Left ventricle myocardium inferior (tissue), 1 donor: ENCODE measurements at places on chromosomes 7 and 10. TPM values are rescaled to one million over a fixed set of nuclear protein-coding genes. Genes with fewer than 3 reads are reported as not detected.

GRCh38 chr7:131300572-131301466, 26.9 kb upstream of the MKLN1 start:
- no peaks in the 10 kb centered on the region for H3K27me3 ChIP-seq
- no peak overlapping the region for H3K4me3 ChIP-seq
- DNase-seq: no peak

- H3K27me3 ChIP-seq: no peaks in the 10 kb centered on the region
- H3K27ac ChIP-seq: no peak overlapping the region
- DNase-seq: no peak
- H3K36me3 ChIP-seq: no peaks in the 10 kb centered on the region
- no peaks in the 10 kb centered on the region for H3K4me1 ChIP-seq
- no peak overlapping the region for H3K4me3 ChIP-seq
Measured at GRCh38 chr10:4399556-4399955, 426.5 kb upstream of the AKR1E2 start.

DNA sequence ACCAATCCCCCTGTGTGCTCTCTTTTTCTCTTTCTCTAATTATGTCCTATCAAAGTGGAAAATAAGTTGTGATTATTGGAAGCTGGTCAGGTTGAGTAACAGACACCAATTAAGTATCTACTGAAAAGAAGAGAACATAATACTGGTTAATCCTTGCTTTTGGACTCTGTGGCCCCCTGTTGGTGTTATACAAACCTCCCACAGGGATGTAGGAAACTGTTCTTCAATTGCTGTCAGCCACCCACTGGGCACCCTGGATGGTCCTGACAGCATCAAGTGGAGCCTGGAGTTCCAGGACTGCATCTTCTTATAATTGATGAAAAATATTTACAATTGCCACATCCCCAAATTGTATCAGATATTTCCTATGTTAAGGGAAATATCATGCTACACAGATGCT, 939.7 kb downstream of the KCNMA1 start:
- no peak for DNase-seq
- H3K4me3 ChIP-seq: no peak overlapping the region
- no peaks in the 10 kb centered on the region for H3K4me1 ChIP-seq
- H3K27ac ChIP-seq: no peak overlapping the region
- H3K27me3 ChIP-seq: no peaks in the 10 kb centered on the region

DNA sequence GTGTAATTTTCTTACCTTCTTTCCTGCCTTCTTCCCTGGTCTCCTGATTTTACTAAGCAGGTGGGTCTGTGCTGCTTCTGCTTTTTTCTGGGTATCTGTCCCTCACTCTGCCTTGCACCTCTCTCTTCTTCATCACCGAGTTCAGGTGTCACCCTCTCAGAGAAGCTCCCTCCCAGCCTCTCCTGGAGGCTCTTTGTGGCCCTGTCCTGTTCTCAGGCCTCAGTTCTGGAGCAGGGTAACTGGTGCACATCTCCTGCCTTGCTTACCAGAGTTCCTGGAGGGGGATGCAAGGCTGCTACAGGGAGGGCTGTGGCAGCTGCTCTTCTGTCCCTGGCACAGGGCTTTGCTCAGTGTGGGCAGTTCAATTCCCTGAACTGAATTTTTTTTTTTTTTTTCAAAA, 66.1 kb downstream of the RBM33 start:
- no peak overlapping the region for H3K27ac ChIP-seq
- peaks cover 20% of the 10 kb centered on the region for H3K4me1 ChIP-seq
- no peak overlapping the region for H3K4me3 ChIP-seq
- H3K27me3 ChIP-seq: no peaks in the 10 kb centered on the region
- peaks cover 68% of the 10 kb centered on the region for H3K36me3 ChIP-seq
- no peak for DNase-seq

DNA sequence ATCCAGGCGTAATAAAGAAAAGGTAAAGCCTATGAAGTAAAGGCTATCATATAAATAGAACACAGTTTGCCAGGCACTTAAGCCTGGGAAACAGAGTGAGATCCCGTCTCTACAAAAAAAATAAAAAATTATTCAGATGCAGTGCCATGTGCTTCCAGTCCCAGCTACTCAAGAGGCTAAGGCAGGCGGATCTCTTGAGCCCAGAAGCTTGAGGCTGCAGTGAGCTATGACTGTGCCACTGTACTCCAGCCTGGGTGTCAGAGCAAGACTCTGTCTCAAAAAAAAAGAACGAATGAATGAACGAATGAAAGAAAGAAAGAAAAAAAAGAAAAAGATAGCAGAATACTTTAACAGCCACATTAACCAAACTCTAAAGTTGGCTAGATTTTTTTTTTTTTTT, 67.2 kb upstream of the MRLN start:
- peaks cover 62% of the 10 kb centered on the region for H3K4me1 ChIP-seq
- no peak for DNase-seq
- H3K27me3 ChIP-seq: no peaks in the 10 kb centered on the region
- H3K36me3 ChIP-seq: peaks cover 2% of the 10 kb centered on the region
- no peak overlapping the region for H3K4me3 ChIP-seq

GRCh38 chr7:68862736-68863135, 735.5 kb upstream of the AUTS2 start:
- H3K36me3 ChIP-seq: no peaks in the 10 kb centered on the region
- peaks cover 7% of the 10 kb centered on the region for H3K27me3 ChIP-seq
- DNase-seq: no peak
- H3K27ac ChIP-seq: no peak overlapping the region
- H3K4me3 ChIP-seq: no peak overlapping the region

DNA sequence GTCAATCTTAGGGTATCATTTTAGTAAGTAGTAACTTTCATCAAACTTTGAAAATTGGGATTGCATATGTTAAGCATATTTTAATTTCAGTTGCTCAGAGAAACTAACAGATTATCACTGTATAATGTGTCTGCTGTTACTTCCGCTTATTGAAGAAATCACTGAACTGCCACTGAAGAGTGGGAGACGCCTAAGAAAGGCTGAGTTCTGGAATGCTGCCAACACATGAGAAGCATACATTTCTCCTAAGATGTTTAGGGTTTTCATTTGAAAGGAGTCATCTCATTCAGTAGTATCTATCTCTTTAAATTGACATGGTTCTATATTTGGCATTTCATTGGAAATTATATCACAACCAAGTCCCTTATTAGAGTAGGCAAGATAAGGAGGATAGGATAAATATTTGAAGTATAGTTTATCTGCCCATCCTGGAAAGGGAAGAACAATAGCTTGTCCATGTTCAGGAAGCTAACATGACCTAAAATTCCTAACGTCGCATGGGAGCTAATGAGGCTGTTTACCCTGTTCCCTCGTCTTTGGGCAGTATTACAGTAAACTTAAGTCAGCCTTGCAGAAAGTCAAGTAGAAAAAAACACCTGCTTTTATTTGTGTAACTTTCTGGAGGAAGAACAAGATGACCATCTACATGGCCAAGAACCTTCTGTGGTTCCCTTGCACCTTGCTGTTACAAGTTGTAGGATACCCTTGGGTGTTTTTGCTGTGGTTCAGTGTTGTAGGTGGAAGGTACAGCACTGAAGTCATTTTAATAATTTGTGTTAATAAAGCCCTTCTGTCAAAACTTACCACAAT, 67.3 kb downstream of the NHLRC2 start:
- no peaks in the 10 kb centered on the region for H3K27me3 ChIP-seq
- DNase-seq: no peak
- H3K27ac ChIP-seq: no peak overlapping the region
- peaks cover 21% of the 10 kb centered on the region for H3K4me1 ChIP-seq
- no peak overlapping the region for H3K4me3 ChIP-seq

ATP6V0A4 gene
- not detected for total RNA-seq

AKR1C3 gene
- 27.1 TPM for total RNA-seq

HTR7 gene
- 0.22 TPM for total RNA-seq

CLCN1 gene
- not detected for total RNA-seq
